ENCODE measurements at places on chromosomes 7 and 10.

GRCh38 chr7:135743907-135744731, 4.5 kb downstream of the FAM180A start:
- no peak for DNase-seq

DNA sequence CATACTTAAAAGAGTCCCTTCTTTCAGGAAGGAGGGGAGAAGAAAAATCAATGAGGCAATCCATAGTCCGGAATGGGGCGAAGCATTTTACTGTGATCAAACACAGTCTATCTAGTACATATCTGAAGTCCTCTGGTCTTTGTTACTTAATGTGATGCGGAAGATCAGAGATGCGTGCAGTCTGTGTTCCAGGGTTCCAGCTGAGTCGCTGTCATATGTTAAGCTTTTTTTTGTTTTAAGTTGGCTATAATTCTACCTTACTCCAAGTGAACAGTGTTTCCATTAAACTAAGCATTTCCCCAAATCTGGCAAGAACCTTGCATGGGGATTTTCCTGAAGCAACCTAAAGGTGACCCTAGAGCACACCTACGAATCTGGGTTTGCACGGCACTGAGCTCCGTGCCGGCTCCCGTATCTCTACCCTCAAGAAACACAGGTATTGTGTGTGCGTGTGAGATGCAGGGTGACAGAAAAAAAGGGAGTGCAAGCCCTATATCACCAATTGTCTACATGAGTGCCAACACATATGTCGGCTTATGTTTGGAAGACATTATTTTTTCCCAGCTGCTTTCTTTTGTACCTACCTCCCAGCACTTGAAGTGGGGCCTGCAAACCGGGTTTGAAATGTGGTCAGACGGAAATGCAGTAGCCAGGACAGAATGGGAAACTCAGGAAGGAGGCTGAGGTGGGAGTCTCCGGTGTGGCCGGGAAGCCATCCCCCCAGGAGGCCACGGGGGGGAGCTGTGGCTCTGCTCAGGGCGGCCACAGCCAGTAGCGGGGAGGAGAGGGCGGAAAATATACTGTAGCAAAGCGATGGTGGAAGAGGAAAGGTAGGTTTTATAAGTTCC, 435.8 kb upstream of the MGMT start:
- peak; percentile 47 for DNase-seq

- DNase-seq: no peak
Measured at GRCh38 chr10:33377658-33378025, 43.2 kb upstream of the NRP1 start.

- DNase-seq: no peak
Measured at GRCh38 chr7:125065001-125065400, 135.4 kb upstream of the POT1 start.

DNA sequence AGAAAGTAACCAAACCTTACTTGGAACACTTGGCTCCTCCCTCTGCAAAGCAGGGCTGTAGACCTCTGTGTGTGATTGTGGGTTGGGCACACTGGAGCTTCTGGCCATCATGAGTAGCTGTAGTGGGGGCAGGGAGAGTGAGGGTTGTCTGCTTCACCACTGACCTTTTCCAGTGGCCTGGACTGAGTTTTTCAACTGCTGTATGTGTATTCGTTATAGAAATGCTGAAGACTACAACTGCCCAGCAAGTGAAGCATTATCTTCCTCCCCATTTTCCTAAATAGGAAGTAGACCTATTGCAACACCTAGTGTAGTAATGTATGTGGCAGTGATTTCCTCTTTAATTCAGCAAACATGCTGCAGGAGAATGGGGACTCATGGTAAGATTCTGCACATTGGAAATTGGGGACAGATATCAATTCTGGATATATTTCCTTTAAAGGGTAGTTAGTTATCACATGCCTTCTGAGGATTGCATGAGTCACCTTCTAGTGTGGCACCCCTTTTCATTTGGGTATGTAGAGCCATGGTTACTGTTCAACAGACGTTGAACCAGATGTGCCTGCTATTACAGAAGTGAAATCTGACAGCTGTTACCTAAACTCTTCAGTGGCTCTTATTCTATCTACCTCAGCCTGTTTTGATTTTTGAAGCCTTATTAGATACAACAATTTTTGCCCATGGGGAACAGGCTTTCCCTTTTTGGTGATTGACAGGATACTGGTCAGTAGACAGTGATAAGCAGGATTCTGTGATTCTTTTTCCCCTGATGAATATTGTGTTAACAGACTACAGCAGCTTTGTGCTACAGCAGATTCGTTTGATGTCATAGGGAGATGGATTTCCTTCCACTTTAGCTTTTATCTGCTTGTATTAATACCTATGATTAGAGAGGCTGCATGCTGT, 130.9 kb downstream of the SND1 start:
- peak; percentile 17 for DNase-seq

DNA sequence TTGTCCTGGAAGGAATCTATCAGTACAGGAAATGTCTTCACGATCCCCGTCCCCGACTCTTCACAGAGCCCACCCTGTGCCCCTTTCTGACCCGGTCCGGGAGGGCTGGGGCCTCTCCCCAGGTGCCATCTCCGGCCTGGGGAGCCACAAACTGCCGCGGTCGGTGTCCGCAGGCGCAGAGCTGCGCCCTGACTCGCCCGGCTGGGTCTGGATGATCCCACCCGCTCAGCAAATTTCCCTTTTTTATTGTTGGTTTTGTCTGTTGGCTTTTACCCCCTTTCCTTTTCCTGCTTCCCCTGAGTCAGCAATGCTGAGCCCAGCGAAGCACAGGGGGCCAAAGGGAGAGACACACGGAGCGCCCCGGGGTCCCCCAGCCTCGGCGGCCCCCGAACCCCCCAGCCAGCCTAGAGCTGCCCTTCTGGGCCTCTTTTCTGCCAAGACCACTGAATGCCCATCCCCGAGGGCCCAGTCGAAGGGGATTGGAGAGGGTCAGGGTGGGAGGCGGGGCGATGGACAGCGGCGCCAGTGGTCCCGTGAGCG, 30.9 kb downstream of the LEP start:
- no peak for DNase-seq

- DNase-seq: peak; percentile 41
Measured at GRCh38 chr7:1666317-1666822, 3.7 kb upstream of the ELFN1 start.

GRCh38 chr7:12647364-12648219, 39.8 kb upstream of the ARL4A start:
- DNase-seq: no peak

Measured in germinal center (tissue), 1 donor.